ENCODE measurements at places on chromosomes 1 and 21.

GRCh38 chr1:195520757-195521156, 1087.5 kb downstream of the KCNT2 start:
- DNase-seq, result no peak

DNA sequence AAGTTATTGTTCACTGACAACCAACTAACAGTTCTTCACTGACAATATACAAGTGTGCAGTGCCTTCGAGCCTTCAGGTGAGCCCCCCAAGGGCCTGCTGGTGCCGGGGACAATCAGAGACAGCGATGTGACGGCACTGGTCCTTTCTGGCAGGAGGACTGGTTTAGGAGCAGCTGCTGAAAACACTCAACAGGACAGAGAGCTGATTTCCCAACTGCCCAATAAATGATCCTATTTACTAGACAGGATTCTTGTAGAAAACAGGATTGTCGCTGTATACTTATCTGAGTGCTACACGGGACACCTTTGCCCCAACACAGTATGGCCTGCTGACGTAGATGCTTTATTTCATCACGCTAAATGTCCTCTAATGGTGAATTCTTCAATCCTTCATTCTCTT, 65.4 kb downstream of the TP53BP2 start:
- no peak for DNase-seq

- DNase-seq, result no peak
Observed at GRCh38 chr21:37566790-37567615, 200.4 kb downstream of the DYRK1A start.

GRCh38 chr1:4175566-4176405, 275.7 kb upstream of the C1orf174 start:
- no peak for DNase-seq

GRCh38 chr21:33901412-33902288, 14.0 kb downstream of the ATP5PO start:
- no peak for DNase-seq

GRCh38 chr1:35571263-35571662, 1.9 kb upstream of the TFAP2E start:
- DNase-seq, result no peak

GRCh38 chr21:42505090-42505726, 8.4 kb upstream of the SLC37A1 start:
- DNase-seq, result no peak

- no peak for DNase-seq
Observed at GRCh38 chr1:51175278-51175677, 60.8 kb upstream of the RNF11 start.

- DNase-seq, result no peak
Observed at GRCh38 chr1:85394130-85394529, 70.8 kb downstream of the DDAH1 start.

DNA sequence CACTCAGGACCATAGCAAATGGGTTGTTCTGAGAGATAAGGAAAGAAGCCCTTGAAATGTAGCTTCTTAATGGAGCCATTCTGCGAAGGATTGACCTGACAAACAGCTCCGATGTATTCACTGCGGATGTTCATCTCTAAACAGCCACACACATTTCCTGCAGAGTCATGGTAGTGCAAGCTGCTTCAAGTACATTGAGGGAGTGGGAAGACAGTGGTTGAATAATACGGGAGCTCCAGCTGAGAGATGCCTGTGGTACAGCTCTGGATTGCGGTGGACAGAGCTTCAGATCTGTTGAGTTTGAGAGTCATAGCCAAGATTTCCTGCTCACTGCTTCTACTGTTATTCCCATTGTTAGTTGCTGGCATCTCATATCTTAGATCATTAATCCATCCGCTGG, 86.6 kb downstream of the ZBTB18 start:
- DNase-seq, result no peak

- no peak for DNase-seq
Observed at GRCh38 chr1:76729142-76729541, 138.1 kb upstream of the ST6GALNAC5 start.

DNA sequence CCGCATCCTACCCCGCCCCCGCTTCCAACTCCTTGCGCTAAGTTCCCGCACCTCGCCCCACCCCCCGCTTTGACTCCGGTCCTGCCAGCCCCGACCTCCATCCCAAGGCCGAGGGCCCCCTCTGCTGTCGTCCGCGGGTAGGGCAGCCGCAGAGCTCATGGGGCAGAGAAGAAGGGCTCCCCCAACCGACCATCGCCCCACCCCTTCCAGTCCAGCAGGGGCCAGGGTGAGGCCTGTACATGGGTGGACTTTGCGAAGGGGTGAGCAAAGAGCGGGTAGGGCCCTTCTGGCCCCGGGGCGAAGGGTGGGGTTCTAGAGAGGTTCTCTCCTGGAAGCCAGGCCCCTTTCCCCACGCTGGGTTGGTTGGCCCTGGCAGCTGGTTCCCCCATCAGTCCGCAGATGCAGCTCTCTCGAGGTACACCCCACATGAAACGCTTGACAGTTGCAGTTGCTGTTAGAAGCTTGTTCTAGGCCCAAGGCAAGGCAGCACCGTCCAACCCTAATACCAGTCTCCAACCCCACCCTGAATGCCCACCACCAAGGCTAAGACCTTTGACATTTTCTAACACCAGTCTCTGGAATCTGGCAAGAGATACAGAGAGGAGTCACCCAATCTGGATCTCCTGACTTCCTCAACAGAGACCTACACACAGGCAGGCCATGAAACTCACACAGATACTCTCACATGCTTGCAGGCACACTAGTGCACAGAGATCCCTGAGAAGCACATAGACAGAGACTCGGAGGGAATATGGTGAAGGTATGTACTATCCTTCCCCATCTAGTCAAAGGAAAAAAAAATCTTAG, 25.3 kb upstream of the ADGRB2 start:
- DNase-seq, result peak; percentile 86

- no peak for DNase-seq
Observed at GRCh38 chr1:114530224-114530623, 19.2 kb upstream of the TRIM33 start.

- no peak for DNase-seq
Observed at GRCh38 chr21:31264574-31264973, 79.5 kb downstream of the TIAM1 start.

DNA sequence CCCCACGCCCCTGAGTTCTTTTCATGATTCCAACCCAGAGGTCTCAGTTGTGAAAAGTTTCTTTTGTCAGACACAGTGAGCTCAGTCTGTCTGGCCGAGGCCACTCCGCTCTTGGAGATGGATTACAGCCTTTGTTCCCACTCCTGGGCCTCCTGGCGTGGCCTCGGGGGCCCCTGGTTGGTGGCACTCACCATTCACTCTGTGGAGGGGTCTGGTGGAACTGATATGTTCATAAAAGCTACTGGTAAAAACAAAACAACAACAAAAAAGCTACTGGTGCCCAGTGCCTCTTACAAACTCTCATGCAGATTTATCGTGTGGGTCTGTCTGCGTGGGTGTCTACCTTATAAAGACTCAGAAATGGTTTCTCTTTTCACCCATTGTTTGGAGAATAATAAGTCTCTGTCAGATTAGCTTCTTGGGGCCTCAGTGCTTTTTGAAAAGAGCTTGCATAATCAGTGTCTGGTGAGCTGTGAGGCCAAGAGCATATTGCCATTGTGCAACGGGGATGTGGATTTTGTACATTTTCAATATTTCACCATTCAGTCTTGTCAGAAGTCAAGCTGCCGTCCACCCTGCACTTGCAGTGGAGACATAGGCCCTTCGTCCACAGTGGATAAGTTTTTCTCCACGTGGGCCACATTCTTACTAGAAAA, 86.7 kb downstream of the GALNT2 start:
- no peak for DNase-seq

DNA sequence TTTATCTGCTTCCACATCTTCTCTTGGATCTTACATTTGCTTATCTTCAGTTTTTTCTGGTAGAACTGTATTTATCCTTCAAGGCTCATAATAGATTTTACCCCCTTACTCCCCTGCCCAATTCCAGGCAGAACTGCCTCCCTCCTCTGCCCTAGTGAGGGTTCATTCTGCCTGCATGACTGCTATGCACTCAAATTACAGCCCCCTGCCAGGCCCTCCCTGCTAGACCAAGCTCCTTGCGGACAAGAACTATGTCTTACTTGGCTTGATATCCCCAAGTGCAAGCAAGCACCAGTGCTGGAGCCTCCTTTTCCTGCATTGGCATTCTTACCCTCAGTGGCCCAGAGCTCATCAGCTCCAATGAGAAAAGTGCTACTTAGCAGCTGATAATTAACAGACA, 18.1 kb downstream of the MAPKAPK2 start:
- DNase-seq, result no peak

- DNase-seq, result no peak
Observed at GRCh38 chr21:33760641-33761440, 118.5 kb downstream of the ITSN1 start.

GRCh38 chr1:156801409-156802121, 15.1 kb downstream of the SH2D2A start:
- no peak for DNase-seq

DNA sequence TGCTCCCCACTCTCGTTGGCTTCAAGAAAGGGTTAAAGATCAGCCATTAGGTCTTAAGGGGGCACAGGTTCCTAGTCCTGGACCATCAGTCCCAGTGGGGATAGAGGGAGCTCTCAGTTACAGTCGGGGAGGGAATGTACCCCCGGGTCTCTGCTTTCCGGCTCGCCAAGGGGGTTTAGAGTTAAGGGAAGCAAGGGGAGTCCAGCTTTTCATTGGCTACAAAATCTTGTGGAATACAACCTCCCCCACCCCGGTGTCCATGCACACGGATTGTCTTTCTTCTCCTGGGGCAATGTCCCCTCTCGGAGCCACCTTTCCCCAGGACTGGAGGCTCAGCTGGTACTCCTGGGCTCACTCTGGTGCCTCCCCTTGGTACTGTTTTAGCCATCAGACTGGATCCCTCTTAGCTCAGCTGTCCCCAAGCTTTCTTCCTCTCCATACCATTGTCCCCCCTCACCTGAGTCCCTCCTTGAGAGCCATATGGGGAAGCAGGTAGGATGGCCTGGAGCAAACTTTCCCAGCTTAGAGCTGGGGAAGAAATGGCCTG, at the start of gene A3GALT2:
Gene A3GALT2, minus strand, starts transcription at position 480 of the 547 bp plus-strand sequence. Its CDS starts 0 bp downstream, at position 480.
- no peak for DNase-seq

DNA sequence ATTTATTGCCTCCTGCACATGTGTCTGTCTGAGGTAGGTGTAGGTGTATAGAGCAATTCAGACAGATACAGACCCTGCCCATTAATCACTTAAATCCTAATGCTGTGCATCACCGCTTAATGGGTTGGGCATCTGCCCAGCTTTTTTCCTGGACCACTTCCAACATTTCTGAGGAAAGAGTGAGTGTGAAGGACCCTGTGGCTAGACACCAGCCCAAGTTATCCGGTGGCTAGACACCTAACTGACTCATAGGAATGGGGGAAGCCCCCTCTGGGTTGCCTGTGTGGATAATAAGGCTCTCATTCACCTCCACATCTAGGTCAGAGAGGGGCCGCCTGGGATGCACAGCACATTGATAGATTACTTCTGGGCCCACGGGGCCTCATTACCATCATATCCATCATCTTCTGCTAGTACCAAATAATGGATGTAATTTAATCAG, 121.1 kb upstream of the RAVER2 start:
- DNase-seq, result no peak

- no peak for DNase-seq
Observed at GRCh38 chr1:207840380-207840779, 70.5 kb downstream of the CD34 start.

DNA sequence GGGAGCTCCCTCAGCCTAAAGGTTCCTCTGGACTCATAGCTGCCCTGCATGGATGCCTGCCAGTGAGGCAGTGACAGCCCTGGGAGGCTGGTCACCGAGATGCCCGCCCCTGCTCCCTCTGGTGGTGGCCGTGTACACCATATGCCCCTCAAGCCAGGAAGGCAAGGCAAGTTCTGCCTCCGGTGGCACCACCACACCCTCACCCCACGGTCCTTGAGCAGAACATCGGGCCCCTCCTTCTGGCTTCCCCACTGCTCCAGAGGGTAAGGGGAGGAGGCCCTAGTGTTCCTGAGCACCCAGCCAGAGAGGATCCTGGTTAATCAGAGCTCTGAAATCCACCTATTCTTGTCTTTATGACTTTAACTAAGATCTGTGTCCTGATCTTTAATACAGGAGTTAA, 1.5 kb upstream of the S100A14 start:
- no peak for DNase-seq

- DNase-seq, result no peak
Observed at GRCh38 chr1:202200112-202200548, 6.5 kb downstream of the LGR6 start.

DNA sequence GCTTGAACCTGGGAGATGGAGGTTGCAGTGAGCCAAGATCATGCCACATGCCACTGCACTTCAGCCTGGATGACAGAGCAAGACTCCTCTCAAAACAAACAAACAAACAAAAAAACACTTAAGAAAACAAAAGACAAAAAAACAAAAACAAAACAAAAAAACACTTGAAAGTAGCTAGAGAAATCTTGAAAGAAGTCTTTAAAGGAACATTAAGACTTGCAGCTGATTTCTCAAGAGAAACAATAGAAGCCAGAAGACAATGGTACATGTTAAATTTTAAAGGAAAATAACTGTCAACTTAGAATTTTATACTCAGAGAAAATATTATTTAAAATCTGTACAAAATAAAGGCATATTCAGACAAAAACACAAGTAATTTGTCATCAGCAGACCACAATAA, 71.3 kb downstream of the HLX start:
- DNase-seq, result no peak

- DNase-seq, result no peak
Observed at GRCh38 chr1:222547944-222548671, at the start of gene HHIPL2. Gene HHIPL2 (minus strand): TSS chr1:222548104. CDS start chr1:222548044, 60 bp downstream.

- DNase-seq, result no peak
Observed at GRCh38 chr1:47491341-47491753, 53.5 kb downstream of the FOXD2 start.

DNA sequence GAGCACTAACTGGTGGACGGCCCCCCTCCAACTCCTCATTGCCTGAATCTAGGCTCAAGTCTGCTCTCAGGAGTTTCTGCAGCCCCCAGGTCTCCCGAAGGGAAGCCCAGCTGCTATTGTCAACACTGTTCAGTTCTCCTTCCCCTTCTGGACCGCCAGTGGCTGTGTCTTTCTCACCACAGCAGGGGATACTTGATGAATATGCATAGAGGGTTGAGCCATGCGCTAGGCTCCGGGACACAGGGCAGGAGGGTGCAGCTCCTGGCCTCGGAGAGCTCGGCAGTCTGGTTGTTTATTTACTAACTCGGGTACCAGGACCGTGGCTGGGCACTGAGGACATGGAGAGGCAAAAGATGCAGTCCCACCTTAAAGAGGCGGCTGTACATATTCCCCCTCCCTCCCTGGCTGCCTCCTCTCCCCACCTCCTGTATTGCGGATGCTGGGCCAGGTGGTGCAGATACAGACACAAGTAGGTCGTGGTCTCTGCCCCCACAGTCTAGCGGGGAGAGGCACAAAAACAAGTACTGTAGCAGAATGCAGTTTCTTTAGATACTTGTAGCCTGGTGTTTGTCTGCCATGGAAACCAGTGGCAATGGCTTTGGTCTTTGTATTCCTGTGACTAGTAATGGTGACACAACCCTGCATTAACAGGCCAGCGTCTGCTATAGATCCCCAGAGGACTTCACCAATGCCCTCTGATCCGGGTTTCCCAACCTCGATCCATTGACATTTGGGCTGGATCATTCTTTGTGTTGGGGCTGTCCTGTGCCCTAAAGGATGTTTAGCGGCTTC, 26.2 kb downstream of the ARHGEF10L start:
- DNase-seq, result peak; percentile 32

GRCh38 chr1:59146056-59146455, 150.8 kb upstream of the FGGY start:
- no peak for DNase-seq

- DNase-seq, result no peak
Observed at GRCh38 chr1:11211925-11212587, 22.9 kb downstream of the ANGPTL7 start.

GRCh38 chr1:5331101-5331500, 661.1 kb downstream of the NPHP4 start:
- DNase-seq, result no peak
